ENCODE measurements at places on chromosomes 3 and 15. TPM values are rescaled to one million over a fixed set of nuclear protein-coding genes. Genes with fewer than 3 reads are reported as not detected.

VWA5B2 gene
- total RNA-seq, result not detected

ESYT3 gene
- 0.05 TPM for total RNA-seq

FAM131A gene
- total RNA-seq, result 34.4 TPM

GOLGA8S gene
- 0.07 TPM for total RNA-seq

CLDN18 gene
- total RNA-seq, result not detected

FBXO40 gene
- total RNA-seq, result not detected
